ENCODE measurements at places on chromosomes 12 and 14.

- DNase-seq: no peak
Measured at GRCh38 chr14:69719501-69719951, 47.4 kb upstream of the SRSF5 start.

DNA sequence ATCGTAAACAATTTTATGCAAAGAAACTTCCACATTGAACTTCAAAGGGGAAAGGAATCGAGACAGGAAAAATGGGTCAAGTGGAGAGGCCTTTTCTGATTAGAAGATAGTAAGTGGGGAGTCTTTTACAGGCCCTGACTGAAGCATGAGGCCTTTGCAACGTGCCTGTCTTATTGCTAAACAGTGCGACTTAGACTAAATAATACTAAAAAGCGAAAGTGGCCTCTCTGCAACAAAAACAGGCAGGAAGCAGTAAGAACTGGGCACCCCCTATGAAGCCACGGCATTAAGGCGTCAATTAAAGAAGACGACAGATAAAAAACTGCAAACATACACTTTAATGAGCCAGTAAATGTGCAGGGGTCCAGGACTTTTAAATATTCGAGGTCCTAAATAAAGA, 283.4 kb upstream of the GRIP1 start:
- DNase-seq: no peak

DNA sequence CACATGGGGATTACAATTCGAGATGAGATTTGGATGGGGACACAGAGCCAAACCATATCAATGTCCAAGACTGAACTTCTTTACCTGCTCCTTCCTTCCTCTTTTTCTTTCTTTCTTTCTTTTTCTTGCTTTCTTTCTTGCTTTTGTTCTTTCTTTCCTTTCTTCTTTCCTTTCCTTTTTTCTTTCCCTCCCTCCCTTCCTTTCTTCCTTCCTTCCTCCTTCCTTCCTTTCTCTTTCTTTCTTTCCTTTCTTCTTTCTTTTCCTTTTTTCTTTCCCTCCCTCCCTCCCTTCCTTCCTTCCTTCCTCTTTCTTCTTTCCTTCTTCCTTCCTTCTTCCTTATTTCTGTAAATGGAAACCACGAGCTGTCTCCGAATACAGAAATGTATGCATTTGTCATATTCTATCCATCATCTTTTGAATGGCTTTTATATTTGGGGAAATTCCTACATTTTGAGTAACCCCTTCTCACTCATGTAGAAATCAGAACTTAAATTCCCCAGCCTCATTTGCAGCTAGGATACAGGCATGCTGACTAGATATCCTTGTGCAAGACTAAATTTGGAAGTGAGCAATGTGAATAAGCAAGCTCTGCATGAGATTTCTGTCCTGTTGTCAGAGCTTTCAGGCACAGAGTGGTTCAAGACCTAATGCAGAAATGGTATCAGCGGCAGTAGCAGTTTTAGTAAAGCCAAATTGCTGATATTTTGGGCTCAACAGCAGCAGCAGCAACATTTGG, 11.5 kb downstream of the GPR33 start:
- DNase-seq: no peak

- no peak for DNase-seq
Measured at GRCh38 chr14:50859296-50859624, 12.6 kb upstream of the ABHD12B start.

GRCh38 chr14:56212521-56212920, 94.3 kb downstream of the PELI2 start:
- DNase-seq: no peak

GRCh38 chr14:102799684-102800562, 22.7 kb downstream of the TRAF3 start:
- no peak for DNase-seq

GRCh38 chr12:78194448-78194847, 363.8 kb downstream of the NAV3 start:
- no peak for DNase-seq

- no peak for DNase-seq
Measured at GRCh38 chr12:11759899-11760298, 110.4 kb downstream of the ETV6 start.

DNA sequence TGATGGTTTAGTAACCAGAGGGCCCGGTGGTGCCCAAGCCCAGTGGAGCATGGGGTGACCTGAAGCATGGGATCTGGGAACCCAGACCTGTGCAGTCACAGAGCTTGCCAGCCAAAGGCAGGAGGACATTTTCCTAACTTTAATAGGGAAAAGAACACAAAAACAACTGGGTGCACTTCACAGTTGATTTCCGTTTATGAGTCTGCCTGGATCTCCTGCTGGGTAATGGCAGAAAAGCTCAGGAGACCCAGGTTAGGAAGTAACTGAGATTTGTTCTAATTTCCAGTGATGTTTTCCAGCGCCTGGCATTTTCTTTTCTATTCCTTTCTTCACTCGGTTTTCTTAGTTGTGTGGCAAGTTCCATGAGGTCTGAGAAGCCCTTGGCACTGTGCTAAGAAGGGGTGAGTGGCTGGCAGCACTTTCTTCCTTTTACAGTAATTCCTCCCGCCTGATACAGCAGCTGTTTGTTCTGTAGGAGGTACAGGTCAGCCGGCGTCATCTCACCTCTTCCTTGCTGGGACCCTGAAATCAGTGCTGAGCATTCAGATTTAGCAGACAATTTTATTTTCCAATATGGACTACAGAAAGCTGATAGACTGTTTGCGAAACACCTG, 5.1 kb downstream of the CACNA1C start:
- no peak for DNase-seq

GRCh38 chr12:91053951-91054715, 3.7 kb downstream of the KERA start:
- DNase-seq: no peak

- no peak for DNase-seq
Measured at GRCh38 chr14:54312166-54312801, 84.5 kb upstream of the CDKN3 start.

DNA sequence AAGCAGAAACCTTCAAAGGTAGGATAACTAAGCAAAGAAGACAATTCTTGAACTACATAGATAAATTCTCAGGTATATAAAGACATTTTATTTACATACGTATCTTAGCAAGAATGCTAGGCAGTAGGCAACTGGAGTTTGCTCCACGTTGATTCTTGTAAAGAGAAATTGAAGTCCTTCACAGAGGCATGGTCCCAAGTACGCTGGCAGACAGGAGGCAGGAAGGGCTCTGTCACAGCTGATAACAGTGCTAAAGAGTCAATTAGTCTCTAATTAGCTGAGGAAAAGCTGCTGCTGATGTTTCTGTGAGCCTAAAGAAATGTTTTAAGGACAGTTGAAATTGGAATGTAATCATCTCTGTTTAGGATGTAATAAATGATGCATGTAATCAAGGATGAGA, 146.8 kb downstream of the METTL25 start:
- DNase-seq: no peak

DNA sequence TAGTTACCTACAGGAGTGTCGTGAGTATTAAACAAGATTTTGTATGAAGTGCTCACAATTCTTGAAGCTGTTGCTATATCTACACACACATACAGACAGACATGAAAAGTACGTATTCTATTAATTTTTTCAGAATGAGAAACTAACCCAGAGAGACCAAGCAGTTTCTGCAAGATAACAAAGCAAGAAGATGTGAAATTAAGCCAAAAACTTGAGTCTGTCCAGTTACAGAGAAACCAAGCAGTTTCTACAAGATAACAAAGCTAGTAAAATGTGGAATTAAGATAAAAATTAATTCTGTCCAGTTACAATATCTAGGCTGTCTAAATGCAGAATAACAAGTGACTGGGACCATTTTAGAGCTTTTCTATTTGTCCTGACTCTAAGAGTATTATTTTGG, 132.4 kb downstream of the ALG10B start:
- no peak for DNase-seq

- no peak for DNase-seq
Measured at GRCh38 chr14:73755434-73756014, 41.3 kb upstream of the PNMA1 start.

DNA sequence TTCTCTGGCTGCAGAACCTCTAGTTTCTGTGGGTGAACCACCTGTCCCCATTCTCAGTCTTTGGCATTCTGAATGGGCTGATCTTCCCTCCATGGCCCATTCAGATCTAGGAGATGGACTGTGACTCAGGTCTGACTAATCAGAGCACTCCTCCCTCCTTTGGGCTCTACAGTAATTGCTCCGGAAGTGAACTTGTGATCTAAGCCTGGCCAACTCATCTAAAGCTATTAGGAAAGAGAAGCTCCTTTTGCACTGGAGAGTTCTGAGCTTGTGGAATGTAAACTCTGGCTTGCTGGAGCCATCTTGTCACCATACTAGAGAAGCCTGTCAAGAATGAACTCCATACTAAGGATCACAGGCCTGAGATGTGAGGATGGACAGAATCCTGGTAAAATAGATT, 168.2 kb downstream of the SUDS3 start:
- DNase-seq: no peak

DNA sequence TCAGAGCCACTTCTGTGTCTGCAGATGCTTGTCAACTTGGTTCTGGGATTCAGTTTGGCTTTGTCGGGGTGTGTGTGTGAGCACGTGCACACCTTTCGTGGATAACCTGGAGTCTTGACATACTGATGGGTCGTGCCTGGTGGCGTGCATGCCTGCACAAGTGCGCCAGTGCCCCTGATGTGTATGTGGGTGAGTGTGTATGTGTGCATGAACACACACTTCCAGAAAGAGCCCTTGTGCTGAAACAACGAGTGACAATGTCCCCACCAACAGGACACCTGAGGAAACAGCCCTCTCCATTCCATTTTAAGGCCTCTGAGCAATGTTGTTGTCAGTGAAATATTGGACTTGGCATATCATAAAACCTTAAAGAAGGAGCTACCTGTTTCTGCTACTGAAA, 53.9 kb downstream of the SMUG1 start:
- no peak for DNase-seq

Data from activated naive CD8-positive, alpha-beta T cell treated with anti-CD3 and anti-CD28 coated beads, Interleukin-2, amount 50 U/mL, for 24 hours (primary cell).